ENCODE measurements at places on chromosomes 1 and 21.

DNA sequence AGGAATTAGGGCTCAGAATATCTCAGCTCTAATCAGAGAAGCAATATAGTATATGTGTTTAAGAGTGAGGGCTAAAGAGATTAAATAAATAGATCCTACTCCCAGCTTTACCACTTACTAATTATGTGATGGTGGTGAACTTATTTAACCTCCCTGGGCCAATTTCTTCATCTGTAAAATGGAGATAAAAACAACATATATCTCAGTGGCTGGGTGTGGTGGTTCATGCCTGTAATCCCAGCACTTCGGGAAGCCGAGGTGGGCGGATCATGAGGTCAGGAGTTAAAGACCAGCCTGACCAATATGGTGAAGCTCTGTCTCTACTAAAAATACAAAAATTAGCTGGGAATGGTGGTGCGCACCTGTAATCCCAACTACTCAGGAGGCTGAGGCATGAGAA is 135.2 kb downstream of the SLC44A5 start:
- DNase-seq, result no peak

- DNase-seq, result no peak
These were observed 8.2 kb upstream of the IL22RA1 start for GRCh38 chr1:24151175-24151533.

DNA sequence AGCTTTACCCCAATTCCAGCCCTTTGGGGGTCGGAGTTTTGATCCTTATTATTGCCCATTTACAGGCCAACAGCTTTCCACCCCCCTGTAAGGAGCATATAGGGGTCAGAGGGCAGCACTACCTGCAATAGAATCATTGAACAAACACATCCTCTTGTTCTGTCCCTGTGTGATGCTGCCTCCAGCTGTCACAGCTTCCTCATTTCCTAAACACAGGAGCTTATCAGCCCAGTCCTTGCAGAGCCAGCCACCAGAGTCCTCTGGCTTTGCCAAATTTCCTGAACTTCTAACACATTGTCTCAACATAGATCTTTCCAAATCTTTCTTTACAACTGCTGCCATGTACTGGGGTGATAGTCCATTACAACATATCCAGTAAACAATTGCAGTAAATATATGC is 32.8 kb upstream of the PTBP2 start:
- no peak for DNase-seq

- DNase-seq, result no peak
These were observed 365.8 kb downstream of the VAV3 start for GRCh38 chr1:107599220-107599619.

DNA sequence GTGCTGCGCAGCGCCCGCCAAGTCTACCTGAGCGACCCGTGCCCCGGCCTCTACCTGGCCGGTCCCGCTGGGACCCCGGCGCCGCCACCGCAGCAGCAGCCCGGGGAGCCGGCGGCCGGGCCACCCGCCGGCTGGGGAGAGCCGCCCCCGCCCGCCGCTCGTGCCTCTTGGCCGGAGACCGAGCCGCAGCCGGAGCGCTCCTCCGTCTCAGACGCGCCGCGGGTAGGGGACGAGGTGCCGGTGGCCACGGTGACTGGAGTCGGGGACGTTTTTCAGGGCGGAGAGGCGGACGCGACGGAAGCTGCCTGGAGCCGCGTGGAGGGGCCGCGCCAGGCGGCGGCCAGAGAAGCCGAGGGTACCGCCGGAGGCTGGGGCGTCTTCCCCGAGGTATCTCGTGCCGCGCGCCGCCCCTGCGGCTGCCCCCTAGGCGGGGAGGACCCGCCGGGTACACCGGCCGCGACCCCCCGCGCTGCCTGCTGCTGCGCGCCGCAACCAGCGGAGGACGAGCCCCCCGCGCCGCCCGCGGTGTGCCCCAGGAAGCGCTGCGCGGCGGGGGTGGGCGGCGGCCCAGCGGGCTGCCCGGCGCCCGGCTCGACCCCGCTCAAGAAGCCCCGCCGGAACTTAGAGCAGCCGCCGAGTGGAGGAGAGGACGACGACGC is 646 bp downstream of the IER5 start:
- DNase-seq, result no peak

DNA sequence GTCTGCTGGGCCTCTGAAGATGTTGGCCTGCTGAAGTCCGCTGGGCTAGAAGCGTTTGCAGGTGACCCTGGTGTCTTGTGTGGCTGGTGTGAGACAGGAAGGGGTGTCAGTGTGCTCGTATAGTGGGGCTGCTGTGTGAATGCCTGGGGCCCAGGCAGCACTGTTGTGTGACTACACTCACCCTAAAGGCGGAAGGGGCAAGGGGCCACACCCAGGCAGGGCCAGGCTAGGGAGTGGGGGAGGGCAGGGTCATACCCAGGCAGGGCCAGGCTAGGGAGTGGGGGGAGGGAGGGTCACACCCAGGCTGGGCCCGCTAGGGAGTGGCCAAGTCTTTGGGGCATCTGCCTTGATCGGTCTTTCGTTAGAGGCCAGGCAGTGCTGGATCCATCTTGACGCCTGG is 25.0 kb downstream of the PDXK start:
- DNase-seq, result no peak

DNA sequence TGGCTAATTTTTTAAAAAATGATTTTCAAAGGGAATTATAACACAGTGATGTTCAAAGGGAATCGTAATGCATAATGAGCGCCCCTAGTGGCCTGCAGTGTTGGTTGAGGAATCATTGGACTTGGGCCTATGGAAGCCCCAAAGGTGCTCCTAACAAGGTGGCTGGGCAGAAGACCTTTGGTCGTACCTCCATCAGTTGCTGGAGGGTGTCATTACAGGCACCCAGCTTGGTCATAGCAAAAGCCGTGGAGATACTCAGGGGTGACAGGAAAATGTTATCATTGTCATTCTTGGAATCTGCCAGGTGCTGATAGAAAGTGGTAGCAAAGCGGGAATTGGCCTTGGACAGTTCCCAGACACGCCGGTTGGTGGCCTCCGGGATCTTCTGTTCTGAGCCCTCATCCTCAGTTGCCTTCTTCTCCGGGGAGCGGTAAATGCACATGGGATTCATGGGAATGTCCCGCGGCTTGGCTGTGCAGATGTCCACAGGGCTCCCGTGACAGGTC is 2.7 kb downstream of the SERPINC1 start:
- no peak for DNase-seq

DNA sequence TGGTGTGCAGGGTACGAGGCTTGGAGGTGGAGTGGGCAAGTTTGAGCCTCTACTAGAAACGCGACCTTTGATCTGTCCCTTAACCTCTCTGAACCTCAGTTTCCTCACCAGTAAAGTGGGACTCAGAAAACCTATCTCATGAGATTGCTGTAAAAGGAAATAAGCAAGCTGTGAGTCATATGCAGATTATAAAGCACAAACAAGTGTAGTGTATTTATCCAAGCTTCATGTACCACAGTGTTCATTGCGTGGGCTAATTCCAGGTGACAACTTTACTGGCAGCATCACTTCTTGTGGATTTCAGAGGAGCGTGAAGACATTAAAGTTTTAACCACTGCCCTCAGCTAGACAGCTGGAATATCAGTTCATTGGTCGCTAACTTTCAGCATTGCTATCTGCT is 44.4 kb downstream of the ZNF697 start:
- DNase-seq, result no peak

GRCh38 chr1:231959225-231959884 is 332.8 kb downstream of the DISC1 start:
- DNase-seq, result no peak

DNA sequence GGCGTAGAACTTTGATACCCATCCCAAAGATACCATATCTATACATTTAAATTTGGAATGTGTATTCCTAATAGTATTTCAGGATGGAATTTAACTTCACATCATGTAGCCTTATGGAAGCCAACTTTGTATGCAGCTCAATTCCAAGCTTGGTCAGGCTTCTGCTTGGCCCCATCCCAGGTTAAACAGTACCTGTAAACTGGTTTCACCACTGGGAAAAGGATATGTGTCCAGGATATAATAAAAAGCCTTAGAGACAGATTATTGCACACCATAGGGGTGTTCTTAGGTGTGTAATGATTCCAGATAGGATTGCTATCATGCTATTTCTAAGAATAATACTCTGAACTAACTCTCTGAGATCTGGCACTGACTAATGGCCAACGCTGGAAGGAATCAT is 28.1 kb downstream of the ADAM30 start:
- no peak for DNase-seq

- DNase-seq, result no peak
These were observed 4.4 kb upstream of the ACOT7 start for GRCh38 chr1:6397844-6398441.

DNA sequence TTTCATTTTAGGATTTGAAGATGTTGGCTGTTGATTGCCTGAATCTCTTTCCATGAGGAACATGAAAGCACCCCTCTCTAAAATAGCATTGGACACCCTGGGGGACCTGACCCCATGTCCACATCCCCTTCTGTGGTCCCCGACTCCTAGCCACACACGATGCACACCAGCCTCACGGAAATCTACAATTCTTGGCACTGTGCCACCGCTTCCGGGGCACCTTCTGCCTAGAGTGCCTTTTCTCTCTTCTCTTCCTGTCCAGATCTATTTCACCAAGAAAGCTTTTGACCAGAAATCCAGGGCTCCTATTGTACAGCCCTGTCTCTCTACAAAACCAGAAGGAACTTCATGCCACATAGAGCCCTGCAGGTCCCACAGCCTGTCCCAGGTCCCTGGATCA is 50.3 kb downstream of the MYSM1 start:
- DNase-seq, result no peak

GRCh38 chr1:23385119-23385621 is 15.5 kb upstream of the ZNF436 start:
- DNase-seq, result no peak

DNA sequence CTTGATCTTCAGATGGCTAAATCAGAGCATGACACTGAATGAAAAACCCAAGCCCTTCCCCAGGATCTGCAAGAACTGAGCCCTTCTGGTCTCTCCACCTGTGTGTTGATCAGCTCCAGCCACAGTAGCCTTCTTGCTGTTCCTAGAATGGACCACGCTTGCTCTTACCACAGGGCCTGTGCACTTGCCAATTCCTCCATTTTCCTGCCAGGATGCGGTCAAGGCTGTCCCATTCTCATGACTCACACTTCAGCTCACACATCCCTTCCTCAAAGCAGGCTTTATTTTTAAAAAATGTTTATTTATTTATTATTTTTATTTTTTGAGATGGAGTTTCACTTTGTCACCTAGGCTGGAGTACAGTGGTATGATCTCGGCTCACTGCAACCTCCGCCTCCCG is 43.6 kb upstream of the GRHL3 start:
- no peak for DNase-seq

GRCh38 chr21:43187715-43188114 is 18.9 kb downstream of the CRYAA start:
- no peak for DNase-seq

- DNase-seq, result no peak
These were observed 57.5 kb downstream of the KIAA0319L start for GRCh38 chr1:35499652-35500176.

- DNase-seq, result no peak
These were observed 10.4 kb upstream of the KLF17 start for GRCh38 chr1:44108241-44108640.

- DNase-seq, result no peak
These were observed 11.1 kb upstream of the TGFBR3 start for GRCh38 chr1:91897016-91897415.

DNA sequence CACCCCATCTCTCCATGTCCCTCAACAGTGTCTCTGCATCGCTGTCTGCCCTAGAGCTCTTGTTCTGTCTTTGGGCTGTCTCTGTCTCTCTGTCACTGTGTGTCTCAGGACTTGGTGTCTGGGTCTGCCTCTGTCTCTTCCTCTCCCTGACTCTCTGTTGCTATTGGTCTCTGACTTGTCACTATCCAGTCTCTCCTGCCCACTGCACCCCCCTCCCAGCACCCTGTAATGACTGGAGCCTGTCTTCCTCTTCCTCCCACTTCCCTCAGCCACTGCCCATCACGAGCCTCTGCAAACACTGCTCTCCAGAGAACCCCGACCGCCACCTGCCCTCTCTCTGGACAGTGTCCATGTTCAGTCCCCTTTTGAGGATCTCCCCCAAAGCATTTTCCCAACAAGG is 12.1 kb downstream of the PEAR1 start:
- no peak for DNase-seq
